ENCODE measurements at places on chromosomes 12 and 14.

GRCh38 chr12:105253866-105254513 lies 18.0 kb upstream of the APPL2 start:
- DNase-seq: no peak

GRCh38 chr12:104494137-104494792 lies 37.5 kb downstream of the CHST11 start:
- no peak for DNase-seq

DNA sequence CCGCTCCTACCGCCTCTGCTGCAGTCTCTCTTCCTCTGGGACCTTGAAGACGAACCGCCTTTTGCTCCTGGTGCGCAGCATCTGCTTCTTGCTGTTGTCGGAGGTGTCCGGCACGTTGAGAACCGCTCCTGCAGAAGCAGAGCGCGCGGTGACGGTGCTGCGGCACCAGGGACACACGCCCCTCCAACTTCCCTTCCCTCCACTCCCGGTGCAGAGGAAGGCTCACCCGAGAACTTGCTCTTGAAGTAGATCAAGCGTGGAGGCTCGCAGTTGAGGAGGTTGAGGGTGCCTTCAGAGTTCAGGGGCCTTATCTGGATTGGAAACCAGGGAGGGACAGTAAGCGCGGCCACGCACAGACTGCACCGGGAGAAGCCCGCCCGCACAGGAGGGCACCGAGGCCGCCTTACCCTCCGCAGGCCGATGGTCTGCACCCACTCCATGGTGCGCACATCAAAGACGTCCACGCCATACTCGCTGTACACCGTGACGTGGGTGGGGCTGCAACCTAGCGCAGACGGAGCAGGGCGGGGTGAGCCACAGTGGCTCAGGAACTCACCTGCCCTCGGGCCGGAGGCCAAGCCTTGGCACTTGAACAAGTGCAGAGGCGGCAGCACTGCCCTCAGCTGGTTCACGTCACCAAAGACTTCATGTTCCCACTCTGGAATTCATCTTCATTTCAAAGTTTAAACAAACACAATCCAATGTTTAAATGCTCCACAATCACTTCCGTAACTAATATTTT lies 17.5 kb downstream of the AMN start:
- no peak for DNase-seq

- no peak for DNase-seq
Measured at GRCh38 chr14:72916174-72916573, 10.1 kb upstream of the DCAF4 start.

DNA sequence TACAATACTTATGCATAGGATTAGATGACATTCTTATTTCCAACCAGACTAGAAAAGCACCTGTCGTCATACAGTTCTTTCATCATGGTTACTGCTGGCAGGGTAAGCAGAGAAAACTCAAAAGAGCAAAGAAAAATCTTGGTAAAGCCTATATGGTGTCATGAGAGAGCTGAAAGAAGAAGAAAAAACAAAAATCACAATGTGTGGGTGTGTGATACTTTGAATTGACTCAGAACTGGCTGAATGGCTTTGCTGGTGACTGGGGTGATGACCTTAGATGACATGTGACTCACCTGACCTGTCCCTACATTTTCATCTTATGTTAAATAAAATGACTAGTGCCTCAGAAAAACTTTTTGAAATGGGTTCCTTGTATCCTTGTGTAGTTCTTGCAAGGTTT lies 278.1 kb upstream of the LMO3 start:
- no peak for DNase-seq

DNA sequence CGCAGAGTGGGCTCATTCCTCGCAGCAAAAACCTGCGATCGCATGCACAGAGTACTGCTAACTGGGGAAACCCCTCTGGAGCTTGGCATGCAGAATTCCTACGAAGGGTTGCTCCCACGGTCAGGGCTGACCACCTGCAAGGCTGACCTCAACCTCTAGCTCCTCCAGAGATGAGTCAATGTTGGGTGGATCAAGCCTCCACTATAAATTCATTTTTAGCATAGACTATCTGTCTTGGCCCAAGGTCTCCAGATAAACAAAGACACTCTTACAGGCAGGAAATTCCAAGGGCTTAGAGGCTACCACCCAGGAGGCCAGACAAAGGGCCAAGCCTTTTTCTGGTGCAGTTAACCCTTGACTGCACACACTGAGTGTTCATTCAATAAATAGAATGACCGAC lies 296.5 kb downstream of the TMEM132D start:
- no peak for DNase-seq

GRCh38 chr14:88323523-88324199 lies 592 bp upstream of the KCNK10 start:
- DNase-seq: no peak

DNA sequence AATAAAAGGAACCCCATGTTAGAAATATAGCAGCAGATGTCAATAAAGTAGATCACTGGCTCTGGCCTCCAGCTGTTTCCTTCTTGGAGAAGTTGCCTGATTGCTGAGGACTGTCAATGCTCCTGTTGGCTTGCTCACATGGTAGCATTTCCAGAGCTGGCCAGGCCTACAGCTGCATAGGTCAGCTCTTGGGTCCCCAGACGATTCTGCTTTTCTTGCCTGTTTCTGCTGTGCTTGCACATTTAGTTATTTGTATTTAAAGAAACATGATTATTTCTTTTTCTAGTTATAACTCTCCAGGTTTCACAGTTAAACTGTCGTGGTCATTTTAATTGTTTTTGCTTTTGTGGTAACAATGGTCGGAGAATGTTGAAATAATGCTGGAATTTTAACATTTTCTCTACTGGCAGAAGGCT lies 7.2 kb downstream of the NAV3 start:
- no peak for DNase-seq

DNA sequence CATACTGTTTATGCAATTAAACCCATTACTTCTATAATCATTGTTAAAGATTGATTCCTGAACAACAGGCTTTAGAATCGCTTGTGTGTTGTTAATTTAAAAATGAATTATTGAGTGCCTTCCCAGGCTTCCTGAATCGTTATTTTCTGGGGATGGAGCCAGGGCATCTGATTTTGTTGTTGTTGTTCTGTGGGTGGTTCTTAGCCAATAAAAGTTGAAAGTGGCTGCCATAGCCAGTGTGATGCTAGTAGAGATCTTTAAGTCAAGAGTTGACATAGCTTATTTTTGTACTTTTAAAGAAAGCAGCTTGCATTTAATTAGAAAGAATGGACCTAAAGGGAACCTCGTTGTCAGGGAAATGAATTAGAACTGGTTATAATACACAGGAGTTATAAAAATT lies 6.4 kb downstream of the GOLGA5 start:
- DNase-seq: no peak
